ENCODE measurements at places on chromosomes 3 and 15.

DNA sequence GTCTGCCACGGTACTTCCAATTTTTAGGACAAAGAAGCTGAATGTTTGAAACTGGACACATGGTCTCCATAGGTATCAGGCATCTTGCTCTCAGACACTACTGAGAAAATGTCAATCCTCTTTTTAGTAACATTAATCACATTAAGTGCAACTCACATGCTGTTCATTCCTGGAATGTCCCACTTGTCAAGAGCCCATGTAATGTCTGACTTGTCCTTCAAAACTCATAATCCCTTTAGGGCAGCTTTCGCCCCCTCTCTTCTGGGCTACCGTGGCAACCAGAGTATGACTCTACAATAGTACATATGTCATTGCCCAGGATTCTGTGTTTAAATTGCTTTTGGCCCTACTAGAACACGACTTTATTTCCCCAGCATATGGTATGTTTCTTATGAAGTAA, 12.3 kb downstream of the NUDT16 start:
- H3K4me1 ChIP-seq: no peaks in the 10 kb centered on the region
- H3K27me3 ChIP-seq: no peaks in the 10 kb centered on the region
- H3K27ac ChIP-seq: no peak overlapping the region
- no peaks in the 10 kb centered on the region for H3K36me3 ChIP-seq

DNA sequence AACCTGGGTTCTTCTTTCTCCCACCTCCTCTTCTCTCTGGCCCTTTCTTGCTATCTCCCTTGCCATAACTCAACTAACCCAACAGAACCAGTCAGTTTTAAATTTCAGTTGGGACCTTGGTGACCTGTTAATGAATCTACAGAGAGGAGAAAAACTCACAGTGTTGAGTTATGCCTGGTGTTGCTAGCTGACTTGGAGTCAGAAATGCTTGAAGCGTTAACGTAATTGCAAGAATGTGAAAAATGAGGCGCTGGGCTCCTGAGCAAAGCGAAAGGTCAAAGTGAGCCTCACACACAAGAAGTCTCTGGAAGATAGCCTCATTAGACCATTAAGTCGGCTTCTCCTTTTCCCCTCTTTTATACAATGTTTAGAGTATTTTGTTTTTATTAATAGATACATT, 18.4 kb downstream of the MEIS2 start:
- H3K36me3 ChIP-seq: no peaks in the 10 kb centered on the region
- no peak overlapping the region for H3K4me3 ChIP-seq

GRCh38 chr3:104044002-104044401, 1322.7 kb upstream of the ALCAM start:
- no peaks in the 10 kb centered on the region for H3K36me3 ChIP-seq
- no peak for DNase-seq

GRCh38 chr3:133937756-133938601, 42.3 kb upstream of the RAB6B start:
- no peak overlapping the region for H3K4me3 ChIP-seq
- H3K27me3 ChIP-seq: peaks cover 3% of the 10 kb centered on the region
- no peaks in the 10 kb centered on the region for H3K36me3 ChIP-seq
- no peak for DNase-seq
- H3K4me1 ChIP-seq: peaks cover 6% of the 10 kb centered on the region
- H3K27ac ChIP-seq: no peak overlapping the region
